ENCODE measurements at places on chromosomes 12 and 14. TPM values are rescaled to one million over a fixed set of nuclear protein-coding genes. Genes with fewer than 3 reads are reported as not detected.

DNA sequence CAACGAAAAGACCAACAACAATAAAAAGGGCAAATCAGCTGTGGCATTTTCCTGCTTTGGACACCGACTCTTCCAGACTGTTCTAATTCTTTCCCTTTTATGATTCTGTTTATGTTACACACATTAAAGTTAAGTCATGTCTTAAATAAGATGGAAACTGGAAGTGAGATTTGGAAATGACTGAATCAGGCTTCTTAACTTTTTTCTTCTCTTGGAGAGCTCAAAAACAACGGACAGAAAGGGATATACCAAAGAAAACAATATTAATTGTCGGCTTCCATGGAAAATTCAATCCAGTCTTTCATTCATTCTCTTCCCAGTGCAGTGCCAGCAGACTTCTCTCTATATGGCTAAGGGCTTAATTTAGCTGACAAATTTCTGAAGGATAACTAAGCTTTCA, 214.9 kb upstream of the DDHD1 start:
- no peak for DNase-seq

DNA sequence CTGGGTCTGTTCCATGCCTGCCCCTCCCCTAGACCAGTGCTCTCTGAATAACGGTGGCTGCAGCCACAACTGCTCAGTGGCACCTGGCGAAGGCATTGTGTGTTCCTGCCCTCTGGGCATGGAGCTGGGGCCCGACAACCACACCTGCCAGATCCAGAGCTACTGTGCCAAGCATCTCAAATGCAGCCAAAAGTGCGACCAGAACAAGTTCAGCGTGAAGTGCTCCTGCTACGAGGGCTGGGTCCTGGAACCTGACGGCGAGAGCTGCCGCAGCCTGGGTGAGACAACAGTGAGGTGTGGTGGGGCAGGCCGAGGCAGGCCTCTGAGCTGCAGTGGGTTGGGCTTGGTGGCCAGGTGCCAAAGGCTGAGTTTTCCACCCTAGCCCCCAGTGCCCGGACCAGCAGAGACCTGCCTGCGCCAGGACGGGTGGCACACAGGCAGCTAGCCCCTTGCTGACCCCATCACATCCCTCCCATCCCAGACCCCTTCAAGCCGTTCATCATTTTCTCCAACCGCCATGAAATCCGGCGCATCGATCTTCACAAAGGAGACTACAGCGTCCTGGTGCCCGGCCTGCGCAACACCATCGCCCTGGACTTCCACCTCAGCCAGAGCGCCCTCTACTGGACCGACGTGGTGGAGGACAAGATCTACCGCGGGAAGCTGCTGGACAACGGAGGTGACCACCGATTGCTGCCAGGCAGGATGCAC, 28.2 kb upstream of the LRP1-AS start:
- peak; percentile 94 for DNase-seq

- no peak for DNase-seq
Observed at GRCh38 chr12:46660719-46661109, 165.1 kb downstream of the SLC38A4 start.

- DNase-seq, result no peak
Observed at GRCh38 chr12:104182144-104182543, 33.4 kb upstream of the TXNRD1 start.

GRCh38 chr14:21043387-21043973, 1.3 kb downstream of the RNASE7 start:
- no peak for DNase-seq

DNA sequence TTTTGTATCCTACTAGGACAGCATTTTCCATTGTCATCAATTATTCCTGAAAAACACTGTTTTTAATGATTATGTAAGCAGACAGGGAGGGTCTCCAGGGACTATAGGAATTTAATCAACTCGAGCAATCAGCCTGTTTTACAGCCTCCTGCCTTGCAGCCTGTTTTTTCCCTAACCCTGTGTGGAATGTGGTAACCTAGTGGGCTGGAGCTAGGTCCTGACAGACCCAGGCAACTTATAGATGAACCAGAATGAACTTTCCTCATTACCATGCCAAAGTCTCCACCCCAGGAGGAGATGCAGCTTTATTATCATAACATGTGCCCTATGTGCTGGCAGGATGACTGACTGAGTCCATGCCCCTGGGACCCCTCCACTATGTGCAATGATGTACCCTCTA, 375.1 kb downstream of the BMP4 start:
- DNase-seq, result no peak

GRCh38 chr14:36302823-36303222, 17.6 kb downstream of the MBIP start:
- DNase-seq, result no peak

DNA sequence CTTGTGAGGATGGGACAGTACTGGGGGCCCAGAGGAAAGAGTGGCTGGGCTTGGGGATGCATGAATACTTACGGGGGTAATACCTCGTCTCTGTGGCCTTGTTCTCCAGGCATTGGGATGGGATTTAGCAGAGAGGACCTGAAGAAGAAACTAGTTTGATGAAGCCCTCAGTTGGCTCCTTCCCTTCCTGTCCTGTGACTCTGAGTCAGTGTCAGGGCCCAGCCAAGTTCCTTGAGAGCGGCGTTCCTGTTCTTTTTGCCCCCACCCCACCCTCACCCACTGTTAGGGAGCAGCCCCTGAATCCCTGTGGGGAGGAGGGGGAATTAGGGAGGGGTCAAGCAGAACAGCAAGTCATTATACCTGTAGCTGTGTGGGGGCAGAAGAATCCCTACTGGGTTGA, 5.2 kb upstream of the LRP1-AS start:
- DNase-seq, result no peak

DNA sequence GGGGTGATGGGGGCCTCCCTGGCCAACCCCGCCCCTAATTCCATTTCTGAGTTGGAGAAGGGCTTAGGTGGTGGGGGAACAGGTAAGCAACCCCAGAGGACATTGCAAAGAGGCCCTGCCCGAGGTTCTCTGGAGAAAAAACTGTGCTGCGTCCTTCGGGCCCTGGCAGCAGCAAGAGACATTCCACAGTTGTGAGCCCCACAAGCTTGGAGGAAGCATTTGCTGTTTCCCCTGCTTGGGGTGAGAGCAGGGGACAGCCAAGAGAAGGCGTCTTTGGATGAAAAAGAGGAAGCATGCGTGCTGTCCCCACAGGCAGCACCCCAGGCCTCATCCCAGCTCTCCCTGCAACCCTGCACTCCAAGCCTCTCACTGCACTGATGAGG, 1.3 kb downstream of the BDKRB2 start:
- no peak for DNase-seq

DNA sequence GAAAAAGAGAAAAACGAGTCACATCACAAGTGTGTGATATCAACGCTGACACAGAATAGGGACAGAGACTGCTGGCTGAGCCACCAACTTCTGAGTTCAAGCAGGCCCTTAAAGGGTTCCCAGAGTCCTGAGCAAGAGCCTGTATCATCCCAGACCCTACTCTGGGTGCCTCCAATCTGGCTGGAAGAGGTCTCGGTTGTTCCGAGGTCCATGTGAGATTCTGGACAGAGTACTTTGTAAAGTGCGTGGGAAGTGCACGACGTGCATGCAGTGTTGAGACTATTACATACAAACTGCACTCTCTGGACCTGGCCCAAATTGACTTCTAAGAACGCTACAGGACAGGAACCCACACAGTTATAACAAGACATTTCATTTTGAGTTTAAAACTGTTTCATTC, 40.6 kb downstream of the MOK start:
- no peak for DNase-seq

GRCh38 chr14:76975051-76975450, 53.5 kb downstream of the IRF2BPL start:
- DNase-seq, result no peak

Gene ARHGAP9
- 85.6 TPM for total RNA-seq

Gene MED13L
- 251 TPM for total RNA-seq

- no peak for DNase-seq
Observed at GRCh38 chr12:24954261-24954660, 5.4 kb upstream of the BCAT1 start.

GRCh38 chr14:73467377-73467776, 9.0 kb upstream of the NUMB start:
- no peak for DNase-seq

Gene GRIP1
- total RNA-seq, result 3.2 TPM

Gene EXOC3L4
- 0.93 TPM for total RNA-seq

GRCh38 chr12:105933671-105934665, 204.8 kb downstream of the NUAK1 start:
- no peak for DNase-seq

GRCh38 chr14:32075672-32076277, 1.3 kb upstream of the ARHGAP5 start:
- DNase-seq, result no peak

DNA sequence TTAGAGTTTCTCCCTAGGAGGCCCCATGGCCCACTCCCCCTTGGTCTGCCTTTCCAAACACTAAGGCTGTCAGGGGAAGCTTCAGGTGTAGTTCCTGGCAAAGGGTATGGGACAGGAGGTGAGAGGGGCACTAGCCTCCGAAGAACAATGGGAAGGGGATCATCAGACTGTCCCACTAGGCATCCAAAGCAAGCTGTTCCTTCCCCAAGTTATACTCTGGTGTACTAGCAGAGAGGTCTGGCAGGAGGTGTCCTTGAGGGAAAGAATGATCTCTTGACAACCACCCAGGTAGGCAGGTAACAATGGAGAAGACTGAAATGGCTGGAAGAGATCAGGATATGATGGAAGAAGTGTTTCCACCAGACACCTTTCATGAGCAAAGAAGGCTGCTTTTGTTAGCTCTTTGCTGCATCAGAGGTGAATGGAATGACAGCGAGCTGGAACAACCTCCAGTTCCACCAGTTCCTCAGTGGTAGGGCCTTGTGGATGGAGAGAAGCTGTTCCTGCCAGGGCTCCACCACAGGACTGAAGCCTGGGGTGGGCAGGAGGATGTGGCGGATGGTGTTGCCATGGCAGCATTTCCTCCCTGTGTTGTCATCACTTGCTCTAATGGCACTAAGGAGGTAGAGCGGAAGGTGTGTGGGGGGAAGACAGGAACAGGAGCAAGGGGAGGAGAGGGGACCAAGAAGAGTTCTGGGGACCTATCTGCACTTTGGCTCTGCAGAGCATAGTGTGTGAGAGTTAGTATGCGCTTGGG, 2.3 kb upstream of the AGAP2 start:
- DNase-seq, result no peak

- no peak for DNase-seq
Observed at GRCh38 chr14:99947695-99948094, 117.5 kb upstream of the EVL start.

GRCh38 chr14:57323721-57324120, 55.0 kb downstream of the AP5M1 start:
- DNase-seq, result no peak

DNA sequence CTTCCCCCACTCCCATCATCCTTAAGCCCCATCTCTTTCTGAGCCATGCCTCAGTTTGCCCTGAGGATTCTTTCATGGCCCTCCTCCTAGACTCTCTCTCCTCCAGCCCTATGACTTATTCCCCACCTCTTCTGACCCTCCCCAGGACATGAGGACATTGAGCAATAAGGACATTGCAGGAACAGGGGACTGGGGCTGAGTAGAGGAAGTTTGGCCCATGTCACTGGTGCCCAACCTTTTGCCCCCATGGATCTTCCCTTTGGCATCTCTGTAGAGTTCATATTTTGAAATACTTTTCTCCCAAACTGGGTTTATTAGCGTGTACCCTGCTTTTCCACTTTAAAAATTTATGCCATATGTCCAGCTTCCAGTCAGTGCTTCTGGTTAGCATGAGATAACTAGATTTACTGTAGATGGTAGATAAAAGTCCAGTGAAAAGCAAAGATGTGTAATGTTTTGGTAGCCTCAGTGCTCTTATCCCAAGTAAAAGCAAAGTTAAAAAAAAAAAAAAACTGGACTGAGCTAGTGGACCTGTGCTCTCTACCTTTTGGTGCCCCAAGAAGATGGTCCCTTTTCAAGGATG, 6.1 kb upstream of the LRP1-AS start:
- no peak for DNase-seq

Gene CACNA2D4
- total RNA-seq, result 9.2 TPM

GRCh38 chr12:104516821-104517220, 60.1 kb downstream of the CHST11 start:
- no peak for DNase-seq

GRCh38 chr12:103599274-103599673, 12.2 kb downstream of the STAB2 start:
- DNase-seq, result no peak

GRCh38 chr12:119157978-119158377, 20.8 kb upstream of the HSPB8 start:
- DNase-seq, result no peak

Gene PPFIBP1
- 40.2 TPM for total RNA-seq

DNA sequence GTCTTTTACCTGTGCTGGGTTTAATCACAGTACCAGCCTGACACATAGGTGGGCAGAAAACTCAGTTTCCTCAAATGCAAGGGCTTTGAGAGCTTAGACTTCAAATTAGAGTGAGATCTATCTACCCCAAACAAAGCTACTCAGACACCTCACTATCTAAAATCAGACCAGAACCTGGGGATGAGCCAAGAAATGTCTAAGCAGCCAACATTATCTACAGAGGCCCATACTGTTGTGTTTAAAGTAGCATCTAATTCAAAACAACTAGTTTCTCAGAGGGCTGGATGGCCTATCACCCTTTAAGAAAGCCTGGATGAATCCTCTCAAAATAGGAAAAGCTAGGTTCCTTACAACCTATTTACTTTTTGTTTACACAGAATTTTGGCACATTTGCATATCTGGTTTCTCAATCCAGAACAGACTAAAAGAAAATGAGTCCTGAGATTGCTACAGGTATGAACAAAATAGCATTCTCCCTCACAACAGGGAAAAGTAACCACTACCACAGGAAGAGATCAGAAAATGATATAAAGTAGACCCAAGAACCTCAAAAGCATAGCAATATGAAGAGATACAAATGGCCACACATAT, 142.4 kb downstream of the ZFP36L1 start:
- no peak for DNase-seq

Gene MEG3
- total RNA-seq, result 114 TPM

DNA sequence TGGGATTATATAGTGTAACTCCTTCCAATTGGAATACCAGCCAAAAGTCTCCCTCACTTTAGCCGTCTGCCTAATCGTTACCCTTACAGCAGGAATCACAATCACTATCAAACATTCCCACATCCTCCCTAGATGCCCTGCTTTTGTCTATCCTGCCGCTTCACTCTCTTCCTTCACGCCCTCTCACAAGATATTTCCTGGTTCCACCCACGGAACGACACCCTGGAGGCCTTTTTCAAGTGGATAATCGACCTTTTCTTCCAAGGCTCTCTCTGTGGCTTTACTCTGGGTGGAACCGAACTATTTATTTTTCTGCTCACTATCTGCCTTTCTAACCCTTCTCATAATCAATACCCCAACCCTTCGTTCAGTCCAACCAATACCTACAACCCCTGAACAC, 58.9 kb downstream of the MOK start:
- no peak for DNase-seq

DNA sequence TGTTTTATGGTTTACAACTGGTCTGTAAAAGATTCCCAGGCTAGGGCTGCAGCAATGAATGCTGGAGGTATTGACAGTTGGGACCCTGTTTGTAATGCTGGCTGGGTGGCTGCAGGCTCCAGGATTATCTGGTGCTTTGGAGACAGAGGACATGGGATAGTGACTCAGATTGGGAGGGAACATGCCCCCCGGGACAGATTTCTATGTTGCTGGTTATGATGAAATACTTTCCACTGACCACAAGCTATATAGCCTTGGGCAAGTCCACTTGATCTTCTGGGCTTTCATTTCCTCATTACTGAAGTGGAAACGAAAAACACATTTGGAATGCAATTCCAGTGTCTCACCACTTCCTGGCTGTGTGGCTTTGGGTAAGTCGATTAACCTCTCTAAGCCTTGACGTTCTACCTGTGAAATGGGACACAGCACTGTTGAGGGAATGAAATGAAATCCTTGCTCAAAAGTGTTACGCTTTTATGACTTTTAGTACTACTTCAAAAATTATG, 6.3 kb upstream of the TPCN1 start:
- DNase-seq, result no peak

Measured in omental fat pad (tissue), 4 donors.